ENCODE measurements at places on chromosomes 3 and 15.

- DNase-seq = peak; percentile 63
Observed at GRCh38 chr3:108125550-108126071, 34.8 kb upstream of the CD47 start.

GRCh38 chr15:88828791-88829190 lies 25.6 kb downstream of the ACAN start:
- DNase-seq = no peak

- DNase-seq = no peak
Observed at GRCh38 chr3:42652251-42652610, 1.3 kb upstream of the ZBTB47 start.

DNA sequence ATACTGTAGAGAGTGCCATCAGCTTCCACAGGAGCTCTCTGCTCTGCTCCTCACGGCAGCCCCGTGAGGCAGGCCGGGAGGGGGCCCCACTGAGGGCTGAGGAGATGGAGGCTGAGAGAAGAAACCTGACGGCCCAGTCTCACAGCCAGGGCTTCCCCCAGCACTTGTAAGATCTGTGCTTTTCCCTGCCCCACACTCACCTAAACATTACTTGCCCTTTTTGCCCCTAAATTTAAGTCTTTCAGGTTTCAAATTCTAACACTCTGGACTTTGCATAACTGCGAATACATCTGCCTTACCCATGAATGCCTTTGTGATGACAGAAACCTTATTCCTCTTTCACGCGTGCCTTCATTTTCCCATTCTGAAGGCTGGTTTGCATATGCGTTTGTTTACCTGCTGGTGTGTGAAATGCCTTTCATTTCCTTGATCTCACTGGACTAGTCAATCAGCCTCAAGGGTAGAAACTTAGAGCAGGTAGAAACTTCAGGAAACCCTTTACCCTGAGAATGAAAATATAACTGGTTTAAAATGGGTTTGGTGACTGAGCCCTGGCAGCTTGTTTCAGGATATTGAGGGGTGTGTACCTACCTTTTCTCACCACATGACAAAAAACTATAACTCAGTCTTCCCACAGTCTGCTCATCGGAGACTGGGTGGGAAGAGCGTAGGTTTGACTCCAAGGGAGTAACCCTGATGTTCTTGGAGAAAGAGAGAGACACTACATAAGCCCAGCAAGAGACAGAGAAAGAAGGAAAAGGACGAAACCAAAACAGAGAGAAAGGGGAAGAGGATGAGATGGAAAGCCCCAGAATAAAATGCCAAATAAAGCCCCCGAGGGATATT lies 20.1 kb downstream of the SLC12A8 start:
- no peak for DNase-seq

GRCh38 chr3:61589856-61590255 lies 28.5 kb downstream of the PTPRG start:
- DNase-seq = no peak

GRCh38 chr15:42344763-42345162 lies 14.5 kb upstream of the CAPN3 start:
- DNase-seq = no peak

GRCh38 chr3:175073219-175073905 lies 214.2 kb downstream of the NAALADL2 start:
- DNase-seq = no peak

DNA sequence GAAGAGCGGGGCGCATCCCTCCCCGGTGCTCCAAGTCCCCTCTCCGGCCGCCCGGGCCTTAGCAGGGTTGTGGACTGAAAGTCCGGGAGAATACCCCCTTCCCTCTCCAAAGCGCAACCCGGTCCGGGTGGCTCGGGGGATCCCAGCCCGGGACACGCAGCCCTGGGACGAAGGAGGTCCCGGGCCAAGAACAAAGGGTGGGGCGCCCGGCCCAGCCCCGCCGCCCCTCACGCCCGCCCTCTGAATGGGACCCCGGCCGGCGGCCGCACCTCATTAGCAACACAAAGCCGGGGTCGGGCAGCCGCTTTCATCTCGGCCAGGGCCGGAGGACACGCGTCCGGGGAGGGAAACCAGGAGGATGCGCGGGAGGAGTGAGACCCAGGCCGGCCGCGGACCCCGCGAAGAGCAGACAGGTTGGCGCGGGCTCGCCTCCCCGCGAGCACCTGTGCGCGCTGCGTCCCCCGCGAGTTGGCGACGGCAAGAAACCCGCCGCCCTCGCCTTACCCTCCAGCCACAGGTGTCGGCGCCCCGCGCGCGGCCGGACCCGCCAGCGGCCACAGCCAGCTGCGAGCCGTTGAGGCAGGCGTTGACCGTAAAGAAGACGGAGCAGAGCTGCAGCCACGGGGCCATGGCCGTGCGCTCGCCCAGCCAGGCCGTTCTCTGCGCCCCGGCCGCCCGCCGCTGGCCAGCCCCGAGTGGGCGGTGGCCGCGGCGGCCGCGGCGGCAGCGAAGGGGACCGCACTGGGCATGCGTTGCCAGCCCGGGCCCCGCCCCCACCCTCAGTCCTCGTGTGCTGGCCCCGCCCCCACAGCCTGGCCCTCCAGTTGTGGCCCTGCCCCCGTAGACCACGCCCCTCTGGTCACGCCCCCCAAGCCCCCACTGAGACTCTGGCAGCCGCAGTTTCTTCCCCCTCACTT lies at the start of gene IL17RD:
IL17RD (minus strand) TSS at position 697 of the 917 bp plus-strand sequence; CDS start at position 630, 67 bp downstream.
- DNase-seq = peak; percentile 46

- DNase-seq = no peak
Observed at GRCh38 chr3:134077649-134078161, 48.0 kb upstream of the SLCO2A1 start.

- no peak for DNase-seq
Observed at GRCh38 chr3:152172460-152172859, 96.3 kb upstream of the MBNL1 start.

DNA sequence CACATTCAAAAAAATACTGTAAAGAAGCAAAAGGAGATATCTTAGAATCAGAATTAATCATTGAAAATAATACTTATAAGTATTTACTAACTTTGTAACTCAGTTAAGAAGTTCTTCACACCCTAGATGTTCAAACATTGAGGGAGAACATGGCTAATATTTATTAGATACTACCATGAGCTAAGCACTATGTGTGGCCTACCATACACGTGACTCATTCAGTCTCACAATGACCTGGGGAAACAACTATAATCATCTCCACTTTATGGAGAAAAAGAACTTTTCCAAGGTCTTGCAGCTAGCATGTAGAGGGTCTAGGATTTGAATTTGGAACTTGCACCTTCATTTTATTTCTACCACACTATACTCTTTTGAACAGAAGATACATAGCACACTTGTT lies 361.9 kb upstream of the CFAP20DC start:
- DNase-seq = no peak

DNA sequence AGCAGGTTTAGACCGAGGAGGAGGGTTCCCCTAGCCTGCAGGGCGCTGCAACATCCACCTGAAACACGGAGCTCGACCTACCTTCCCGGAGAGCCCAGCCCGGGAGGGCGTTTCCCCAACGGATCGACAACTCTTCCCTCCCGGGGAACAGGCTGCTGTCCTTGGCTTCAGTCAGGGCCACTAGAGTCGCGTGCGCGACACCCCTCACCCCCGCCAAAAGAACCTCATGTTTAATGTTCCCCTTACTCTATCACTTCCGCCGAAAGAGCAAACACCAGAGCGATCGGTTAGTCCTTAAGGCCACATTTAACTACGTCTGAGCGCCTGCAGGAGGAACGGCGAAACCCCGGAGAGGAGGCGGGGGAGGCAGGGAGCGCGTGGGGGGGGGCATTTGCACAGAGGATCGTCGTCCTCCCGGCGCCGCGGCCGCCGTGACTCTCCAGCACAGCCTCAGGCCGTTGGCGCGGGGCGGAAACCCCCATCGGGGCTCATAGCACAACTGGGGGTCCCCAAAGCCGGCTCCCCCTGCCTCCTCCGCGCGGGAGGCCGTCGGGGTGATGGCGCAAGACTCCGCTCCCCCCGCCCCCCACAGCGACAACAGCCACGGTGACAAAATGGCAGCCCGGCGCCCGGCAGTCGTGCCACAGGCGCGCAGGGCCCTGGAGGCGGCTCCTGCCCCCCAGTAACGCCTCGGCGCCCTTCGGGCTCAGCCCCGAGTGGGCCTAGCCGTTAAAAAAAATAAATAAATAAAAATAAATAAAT lies 3.2 kb downstream of the ANP32A start:
- peak; percentile 75 for DNase-seq

DNA sequence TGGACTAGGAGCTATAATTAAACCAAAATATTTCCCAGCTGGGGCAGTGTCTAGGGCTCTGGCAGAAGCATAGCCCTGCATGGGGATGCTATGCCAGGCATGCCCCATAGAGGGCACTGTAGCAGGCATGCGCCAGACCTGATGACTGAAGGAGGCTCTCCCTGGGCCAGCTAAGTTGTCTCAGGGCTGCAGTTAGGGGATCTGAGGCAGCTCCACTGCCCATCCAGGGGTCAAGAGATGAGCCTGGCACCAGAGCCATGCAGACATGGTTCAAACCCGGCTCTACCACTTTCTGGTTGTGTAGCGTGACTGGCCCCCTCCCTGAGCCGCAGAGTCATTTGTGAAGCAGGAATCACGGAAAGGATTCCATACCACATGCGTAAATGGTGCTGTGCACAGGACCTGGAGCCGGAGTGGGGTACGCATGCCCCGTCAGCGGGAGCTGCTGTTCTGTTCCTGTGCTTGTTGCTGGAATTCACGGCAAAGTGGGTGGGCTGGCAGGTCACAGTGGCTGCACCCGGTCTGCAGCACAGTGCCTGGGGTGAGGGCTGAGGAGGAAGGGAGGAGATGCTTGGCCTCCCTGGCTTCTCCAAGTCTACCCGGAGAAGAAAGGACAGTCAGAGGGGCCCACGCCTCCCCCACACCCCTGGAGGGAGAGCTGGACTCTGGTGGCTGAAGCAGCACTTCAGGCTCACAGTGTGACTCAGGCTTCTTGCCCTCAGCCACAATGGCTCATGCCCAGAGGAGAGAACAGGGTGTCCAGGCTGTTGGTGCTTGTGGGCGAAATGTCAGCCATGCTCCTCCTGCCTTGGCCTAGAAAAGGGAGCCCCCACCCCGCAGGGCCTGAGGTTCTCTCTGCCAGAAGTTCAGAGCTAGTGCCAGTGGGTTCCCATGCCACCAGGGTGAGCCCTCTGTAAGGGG lies 43.1 kb downstream of the DNASE1L3 start:
- DNase-seq = peak; percentile 63

GRCh38 chr3:183692436-183692835 lies 5.2 kb upstream of the YEATS2 start:
- DNase-seq = no peak

DNA sequence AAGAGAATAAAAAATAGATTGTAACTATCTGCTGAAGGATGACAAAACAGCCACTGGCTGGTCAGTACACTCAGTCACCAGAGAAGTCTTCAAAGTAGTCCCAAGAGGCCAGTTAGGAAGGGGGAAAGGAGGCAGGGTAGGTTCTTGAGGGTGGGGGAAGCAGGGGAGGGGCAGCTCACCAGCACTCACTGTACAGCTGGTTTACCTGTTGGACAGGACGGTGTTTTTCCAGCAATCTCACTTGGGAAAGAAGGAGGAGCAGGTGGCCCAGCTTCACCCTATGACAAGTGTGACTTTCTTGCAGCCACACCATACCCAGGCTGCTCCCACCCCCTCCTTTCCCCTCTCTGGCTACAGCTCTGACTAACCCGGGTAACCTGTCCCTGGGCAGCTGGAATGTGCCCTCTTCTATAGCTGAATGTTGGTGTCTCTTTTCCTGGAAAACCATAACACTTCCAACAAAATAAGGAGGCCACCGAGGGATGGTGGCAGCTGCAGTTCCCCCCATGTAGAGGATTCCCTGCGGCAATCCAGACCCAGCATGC lies 203.4 kb upstream of the NSMCE3 start:
- no peak for DNase-seq

- no peak for DNase-seq
Observed at GRCh38 chr15:85607842-85608241, 186.9 kb downstream of the KLHL25 start.

DNA sequence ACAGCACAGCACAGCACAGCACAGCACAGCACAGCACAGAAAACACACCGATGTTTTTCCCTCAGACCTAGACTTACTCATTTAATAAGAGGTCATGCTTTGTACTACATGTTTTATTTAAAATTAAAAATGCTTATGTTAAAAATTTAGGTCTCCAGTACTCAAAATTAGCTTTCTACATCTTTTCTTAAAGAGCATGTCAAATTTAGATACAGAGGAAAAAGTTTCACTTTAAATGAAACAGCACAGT lies 78.7 kb downstream of the CHAC1 start:
- DNase-seq = no peak

GRCh38 chr15:45376967-45377608 lies 1.3 kb downstream of the GATM start:
- no peak for DNase-seq

- DNase-seq = no peak
Observed at GRCh38 chr3:41102750-41103149, 96.6 kb upstream of the CTNNB1 start.

GRCh38 chr3:155919728-155920127 lies 49.3 kb downstream of the GMPS start:
- no peak for DNase-seq

GRCh38 chr3:47594792-47595191 lies 16.1 kb upstream of the CSPG5 start:
- DNase-seq = no peak

DNA sequence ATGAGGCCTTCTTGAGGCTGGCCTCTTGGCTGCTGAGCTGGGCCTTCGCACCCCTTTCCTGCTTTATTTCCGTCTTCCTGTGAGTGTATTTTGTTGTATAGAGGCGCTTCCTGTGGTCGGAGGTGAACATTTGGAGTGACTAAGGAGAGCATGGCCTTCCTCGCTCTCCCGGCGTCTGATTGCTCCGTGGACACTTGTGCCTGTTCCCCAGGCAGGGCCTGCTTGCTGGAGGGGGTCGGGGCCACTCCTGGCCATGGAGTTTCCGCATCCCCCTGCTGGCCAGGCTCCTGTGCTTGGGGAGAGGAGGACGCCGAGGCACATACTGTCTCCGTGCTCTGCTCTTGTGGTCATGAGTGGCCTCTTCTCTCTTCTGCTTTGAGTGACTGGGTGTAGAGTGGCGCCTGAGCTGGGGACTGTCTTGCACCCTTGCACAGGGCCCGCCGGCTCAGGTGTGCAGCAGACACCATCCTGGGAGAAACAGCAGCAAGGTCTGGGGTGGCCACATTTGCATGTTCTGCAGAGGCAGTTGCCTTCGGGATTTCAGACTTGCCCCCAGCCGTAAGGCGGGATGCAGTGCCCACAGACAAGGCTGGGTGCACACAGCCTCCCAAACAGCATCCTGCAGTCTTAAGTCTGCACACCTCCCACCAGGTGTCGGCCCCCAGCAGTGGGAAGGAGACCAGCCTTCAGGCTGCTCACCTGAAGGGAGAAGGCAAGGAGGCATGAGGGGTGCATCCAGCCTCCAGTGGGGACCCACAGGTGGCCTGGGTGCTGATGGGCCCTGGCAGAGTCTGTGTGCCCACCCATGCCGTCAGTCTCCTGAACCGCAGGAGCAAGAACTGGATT lies 16.4 kb downstream of the KLF13 start:
- no peak for DNase-seq
